Retina (tissue), 1 donor: ENCODE measurements at places on chromosomes 7 and 10.

- no peak for DNase-seq
Measured at GRCh38 chr7:124074007-124074406, 41.1 kb upstream of the TMEM229A start.

DNA sequence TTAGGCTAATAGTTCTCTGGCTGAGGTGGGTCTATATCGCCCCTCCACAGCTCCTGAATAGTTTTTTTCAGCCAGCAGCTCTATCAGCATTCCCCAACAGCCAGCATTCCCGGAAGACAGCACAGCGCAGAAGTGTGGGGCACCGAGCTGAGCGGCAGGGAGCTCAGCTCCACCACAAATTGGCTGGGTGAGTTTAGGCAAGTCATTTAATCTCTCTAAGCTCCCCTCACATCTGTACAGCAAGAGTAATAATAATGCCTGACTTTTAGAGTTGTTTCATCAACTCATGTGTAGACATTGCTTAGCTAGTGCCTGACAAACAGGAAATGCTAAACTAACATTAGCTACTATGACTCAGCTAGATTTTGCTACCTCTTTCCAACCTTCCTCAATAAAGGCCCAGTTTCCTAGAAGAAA, 247.9 kb upstream of the PTN start:
- peak; percentile 74 for DNase-seq

DNA sequence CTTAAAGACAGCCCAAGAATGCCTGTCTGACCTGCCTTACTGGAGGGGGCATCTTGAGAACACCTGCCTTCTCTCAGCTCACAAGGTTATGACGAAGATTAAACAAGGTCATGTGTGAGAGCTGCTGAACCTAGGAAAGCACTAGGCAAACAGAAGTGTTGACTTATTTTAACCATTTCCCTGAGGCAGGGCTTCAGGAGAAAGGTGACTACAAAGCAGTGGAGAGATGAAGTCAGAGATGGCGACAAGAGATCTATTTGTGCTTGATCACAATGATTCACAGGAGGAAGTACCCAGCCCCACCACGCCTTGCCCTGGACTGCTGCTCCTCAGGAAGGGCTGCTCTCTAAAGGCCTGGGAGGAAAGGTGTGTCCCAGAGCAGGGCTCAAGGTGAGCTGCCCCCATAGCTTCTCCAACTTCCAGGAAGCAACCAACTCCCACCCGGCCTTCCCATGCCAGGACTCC, 27.8 kb downstream of the STN1 start:
- no peak for DNase-seq

- DNase-seq = no peak
Measured at GRCh38 chr7:43137811-43138210, 25.4 kb downstream of the HECW1 start.

- DNase-seq = no peak
Measured at GRCh38 chr10:130463876-130464364, 327.7 kb downstream of the GLRX3 start.

- DNase-seq = no peak
Measured at GRCh38 chr10:70733051-70733450, 52.1 kb downstream of the TBATA start.

- no peak for DNase-seq
Measured at GRCh38 chr10:59711871-59712494, 2.3 kb upstream of the SLC16A9 start.

GRCh38 chr10:126924915-126925300, 19.7 kb downstream of the DOCK1 start:
- no peak for DNase-seq

- no peak for DNase-seq
Measured at GRCh38 chr10:6995831-6996230, 415.0 kb downstream of the SFMBT2 start.

GRCh38 chr10:13788711-13789447, 202.1 kb downstream of the PRPF18 start:
- peak; percentile 47 for DNase-seq

GRCh38 chr10:70121281-70121949, 11.2 kb downstream of the AIFM2 start:
- DNase-seq = no peak

GRCh38 chr7:1391449-1391848, 67.8 kb downstream of the MICALL2 start:
- no peak for DNase-seq

DNA sequence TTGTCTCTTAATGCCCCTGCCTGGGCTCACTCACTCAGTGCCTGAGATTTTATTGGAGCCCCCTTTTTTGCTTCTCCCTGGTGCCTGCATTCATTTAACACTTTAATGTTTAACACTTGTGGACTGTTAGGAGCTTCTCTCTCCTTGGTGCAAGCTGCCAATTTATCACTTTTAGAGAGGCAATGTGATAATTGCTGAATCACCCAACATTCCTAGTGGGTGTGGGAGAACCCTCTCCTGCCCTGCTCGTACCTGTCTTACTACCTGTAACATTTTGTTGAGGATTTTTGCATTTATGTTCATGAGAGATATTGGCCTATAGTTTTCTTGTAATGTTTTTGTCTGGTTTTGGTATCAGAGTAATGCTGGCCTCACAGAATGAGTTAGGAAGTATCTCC, 13.2 kb downstream of the STAM start:
- no peak for DNase-seq

- peak; percentile 13 for DNase-seq
Measured at GRCh38 chr7:129343099-129343700, 91.0 kb upstream of the STRIP2 start.

DNA sequence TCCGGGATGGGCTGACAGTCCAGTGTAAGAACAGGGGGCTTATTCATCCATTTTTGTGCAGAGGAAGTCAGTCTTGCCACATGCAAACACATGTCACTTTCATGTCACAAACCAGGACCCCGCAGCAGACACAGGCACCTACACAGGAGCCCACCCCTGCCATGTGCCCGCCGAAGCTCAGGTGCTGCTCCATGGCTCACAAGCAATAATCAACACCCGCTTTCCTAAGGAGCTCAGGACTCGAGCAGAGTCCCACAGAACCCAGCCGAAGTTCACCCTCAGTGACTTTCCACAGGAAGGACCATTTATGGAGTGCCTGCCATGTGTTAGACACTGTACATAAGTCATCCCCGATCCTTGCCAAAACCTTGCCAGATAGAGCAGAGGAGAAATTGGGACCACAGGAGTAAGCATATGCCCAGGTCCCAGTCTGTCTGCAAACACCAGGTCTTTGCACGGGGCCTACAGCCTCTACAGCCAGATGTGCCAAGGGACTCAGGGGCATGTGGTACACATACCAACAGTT, 99.4 kb downstream of the EBF3 start:
- no peak for DNase-seq

GRCh38 chr7:65371468-65371867, 2.2 kb upstream of the ZNF92 start:
- no peak for DNase-seq

GRCh38 chr10:54749623-54750022, 51.4 kb downstream of the PCDH15 start:
- DNase-seq = no peak

DNA sequence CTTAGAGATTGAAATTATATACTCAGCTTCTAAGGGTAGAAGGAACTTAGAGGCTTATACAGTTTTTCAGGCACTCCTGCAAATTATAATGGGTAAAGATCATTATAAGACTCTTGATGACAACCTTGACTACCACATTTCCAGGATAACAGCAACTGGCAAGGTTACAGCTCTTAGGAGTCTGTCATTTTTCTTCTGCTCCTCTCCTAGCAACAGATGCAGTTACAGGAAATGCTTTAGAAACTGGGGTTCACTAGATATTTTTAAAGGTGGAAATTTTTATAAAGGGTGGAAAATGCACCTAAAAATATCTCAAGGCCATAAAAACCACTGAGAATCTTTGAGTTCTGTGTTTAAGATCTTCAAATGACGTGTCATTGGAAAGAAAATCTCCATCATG, 185.8 kb downstream of the RELN start:
- DNase-seq = no peak

DNA sequence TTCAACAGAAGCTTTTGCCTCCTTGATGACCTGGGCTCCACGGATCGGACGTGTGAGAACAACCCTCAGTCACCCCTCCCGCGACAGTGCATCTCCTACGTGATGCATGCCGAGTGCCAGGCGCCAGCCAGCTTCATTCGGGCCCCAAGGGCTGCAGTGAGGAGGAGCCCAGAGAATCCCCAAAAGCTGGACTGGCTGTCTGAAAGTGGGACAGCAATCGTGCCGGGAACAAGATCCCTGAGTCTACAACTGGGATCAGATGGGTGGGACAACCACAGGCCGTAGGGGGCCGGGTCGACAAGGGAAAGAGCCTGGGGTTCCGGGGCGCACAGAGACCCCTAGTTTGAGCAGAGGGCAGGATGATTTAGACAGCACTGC, 27.2 kb downstream of the EBF3 start:
- DNase-seq = no peak

- no peak for DNase-seq
Measured at GRCh38 chr7:48154792-48155413, 16.4 kb upstream of the ABCA13 start.

- no peak for DNase-seq
Measured at GRCh38 chr10:26806557-26806956, 54.2 kb downstream of the ABI1 start.

GRCh38 chr7:72182036-72182435, 230.1 kb downstream of the CALN1 start:
- DNase-seq = no peak

GRCh38 chr7:143507094-143507518, 29.4 kb downstream of the TAS2R41 start:
- no peak for DNase-seq

DNA sequence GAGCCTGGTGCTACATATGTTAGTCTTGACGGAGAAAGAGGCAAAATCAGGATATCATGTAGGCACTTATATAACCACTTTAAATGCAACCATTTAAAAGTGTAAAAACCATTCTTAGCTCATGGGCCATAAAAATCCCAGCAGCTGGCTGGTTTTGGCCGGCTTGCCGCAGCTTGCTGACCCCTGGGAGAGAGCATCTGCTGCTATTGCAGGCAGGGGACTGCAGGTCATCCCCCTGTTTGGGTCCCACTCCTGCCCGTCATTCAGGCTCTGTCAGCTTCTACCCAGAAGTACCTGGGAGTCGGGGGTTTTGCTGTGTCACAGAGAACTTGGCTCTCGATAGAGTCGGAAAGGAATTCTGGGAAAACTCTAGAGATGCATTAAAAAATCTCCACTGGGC, 187.4 kb downstream of the CUX1 start:
- no peak for DNase-seq

DNA sequence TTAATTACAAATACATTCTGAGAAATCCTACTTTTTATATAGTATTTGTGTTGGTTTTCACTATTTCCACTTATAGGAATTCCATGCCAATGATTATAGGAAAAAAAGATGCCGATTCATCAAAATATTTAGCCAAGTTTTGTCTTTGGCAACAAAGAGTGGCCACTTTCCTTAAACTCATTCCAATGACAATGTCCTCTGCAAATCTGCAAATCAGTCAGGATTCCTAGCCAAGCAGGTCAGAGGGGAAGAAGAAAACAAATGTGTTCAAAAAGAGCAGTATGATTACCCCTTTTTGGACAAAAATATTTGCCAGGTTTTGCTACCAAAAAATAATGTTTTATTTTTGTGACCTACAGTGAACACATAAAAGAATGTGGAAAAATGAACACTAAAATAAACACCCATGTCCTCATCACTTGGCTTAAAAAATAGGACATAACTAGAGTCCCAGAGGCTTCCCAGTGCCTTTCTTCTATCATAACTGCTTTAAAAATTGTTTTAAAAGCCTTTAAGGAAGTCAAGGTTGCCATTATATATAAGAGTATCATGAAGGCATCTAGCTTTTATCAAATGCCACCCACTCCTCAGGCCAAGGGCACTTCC, 125.9 kb downstream of the ADAM12 start:
- no peak for DNase-seq

- no peak for DNase-seq
Measured at GRCh38 chr10:88194961-88195367, 331.5 kb downstream of the PTEN start.

GRCh38 chr7:26200038-26200443, 505 bp downstream of the HNRNPA2B1 start:
- DNase-seq = peak; percentile 96

DNA sequence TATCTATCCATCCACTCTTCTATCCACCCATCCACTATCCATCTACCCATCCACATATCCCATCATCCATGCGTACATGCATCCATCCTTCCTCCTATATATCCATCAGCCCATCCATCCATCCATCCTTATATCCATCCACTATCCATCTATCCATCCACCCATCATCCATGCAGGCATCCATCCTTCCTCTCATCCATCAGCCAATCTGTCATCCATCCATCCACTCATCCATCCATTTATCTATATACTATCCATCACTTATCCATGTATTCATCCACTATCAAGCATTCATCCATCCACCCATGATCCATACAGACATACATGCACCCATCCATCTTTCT, 485.9 kb downstream of the DNAJB6 start:
- no peak for DNase-seq

GRCh38 chr10:86253091-86254072, 113.2 kb downstream of the GRID1 start:
- no peak for DNase-seq

GRCh38 chr10:126521399-126521798, 133.1 kb upstream of the ADAM12 start:
- no peak for DNase-seq

GRCh38 chr7:7125963-7126362, 56.4 kb upstream of the C1GALT1 start:
- DNase-seq = no peak

DNA sequence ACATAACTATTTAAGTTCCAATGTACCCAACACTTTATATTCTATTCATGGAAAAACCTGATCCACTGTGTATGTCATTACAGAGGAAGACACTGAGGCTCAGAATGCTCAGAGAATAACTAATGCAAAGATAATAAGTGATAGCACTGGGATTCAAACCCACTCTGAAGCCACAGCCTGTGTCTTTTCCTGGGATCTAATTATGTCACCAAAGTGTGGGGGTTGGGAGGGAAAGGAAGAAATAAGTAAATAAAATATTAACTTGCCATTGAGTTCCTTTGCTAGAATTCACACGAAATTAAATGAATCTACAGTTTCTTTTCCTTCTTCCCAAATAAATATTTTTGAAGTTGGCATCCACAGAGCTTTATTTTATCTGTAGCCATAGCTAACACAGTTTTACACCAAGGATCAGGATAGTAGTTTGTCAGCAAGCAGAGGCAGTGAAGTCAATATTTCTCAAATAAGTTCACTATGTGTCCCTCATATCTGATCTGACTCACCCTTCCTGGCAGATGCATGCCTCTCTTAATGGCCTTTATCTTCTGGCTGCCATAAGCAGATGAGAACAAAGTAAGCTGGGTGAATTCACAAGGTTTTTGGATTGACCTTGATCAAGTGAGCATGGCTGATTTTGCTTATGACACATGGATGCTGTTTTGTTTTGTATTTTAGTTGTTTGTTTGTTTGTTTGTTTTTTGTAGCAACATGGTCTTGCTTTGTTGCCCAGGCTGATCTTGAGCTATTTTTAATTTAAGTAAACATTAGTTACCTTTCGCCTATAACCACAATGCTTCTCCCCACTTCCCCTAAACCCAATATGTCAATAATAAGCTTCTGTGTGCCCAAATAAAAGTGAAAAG, 6.3 kb downstream of the RAPGEF5 start:
- DNase-seq = no peak

- peak; percentile 72 for DNase-seq
Measured at GRCh38 chr7:101814081-101814990, 3.1 kb upstream of the CUX1 start.
